ENCODE measurements at places on chromosomes 16 and 17. TPM values are rescaled to one million over a fixed set of nuclear protein-coding genes. Genes with fewer than 3 reads are reported as not detected.

The SPNS2 gene
- total RNA-seq: 12.2 TPM

The SGF29 gene
- total RNA-seq: 24.7 TPM

The TP53TG3F gene
- not detected for total RNA-seq

DNA sequence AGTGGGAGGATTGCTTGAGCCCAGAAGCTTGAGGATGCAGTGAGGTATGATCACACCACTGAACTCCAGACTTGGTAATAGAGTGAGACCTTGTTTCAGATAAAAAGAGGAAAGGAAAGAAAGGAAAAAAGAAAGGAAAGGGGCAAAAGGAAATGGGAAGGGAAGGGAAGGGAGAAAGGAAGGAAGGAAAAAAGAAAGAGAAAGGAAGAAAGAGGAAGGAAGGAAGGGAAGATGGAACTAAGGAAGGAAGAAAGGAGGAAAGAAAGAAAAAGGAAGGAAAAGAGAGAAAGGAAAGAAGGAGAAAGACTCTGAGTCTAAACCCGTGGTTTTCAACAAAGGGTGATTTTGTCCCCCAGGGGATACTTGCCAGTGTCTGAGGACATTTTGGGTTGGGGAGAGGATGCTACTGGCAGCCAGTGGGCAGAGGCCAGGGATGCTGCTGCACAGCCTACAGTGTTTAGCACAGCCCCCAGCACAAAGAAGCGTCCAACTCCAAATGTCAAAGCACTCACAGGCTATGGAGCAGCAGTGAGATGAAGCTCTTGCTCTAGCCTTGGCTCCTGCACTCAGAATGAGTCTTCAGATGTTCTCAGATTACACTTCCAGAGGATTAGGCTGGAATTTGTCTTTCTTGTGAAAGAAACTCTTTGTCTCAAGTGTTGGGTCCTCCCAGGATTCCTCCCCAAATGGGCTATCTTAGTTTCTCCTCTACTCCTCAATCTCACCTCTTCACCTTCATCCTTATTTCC, 64.2 kb downstream of the BMERB1 start:
- no peak overlapping the region for H3K27ac ChIP-seq
- no peak overlapping the region for H3K4me3 ChIP-seq
- peaks cover 53% of the 10 kb centered on the region for H3K27me3 ChIP-seq
- no peaks in the 10 kb centered on the region for H3K36me3 ChIP-seq

DNA sequence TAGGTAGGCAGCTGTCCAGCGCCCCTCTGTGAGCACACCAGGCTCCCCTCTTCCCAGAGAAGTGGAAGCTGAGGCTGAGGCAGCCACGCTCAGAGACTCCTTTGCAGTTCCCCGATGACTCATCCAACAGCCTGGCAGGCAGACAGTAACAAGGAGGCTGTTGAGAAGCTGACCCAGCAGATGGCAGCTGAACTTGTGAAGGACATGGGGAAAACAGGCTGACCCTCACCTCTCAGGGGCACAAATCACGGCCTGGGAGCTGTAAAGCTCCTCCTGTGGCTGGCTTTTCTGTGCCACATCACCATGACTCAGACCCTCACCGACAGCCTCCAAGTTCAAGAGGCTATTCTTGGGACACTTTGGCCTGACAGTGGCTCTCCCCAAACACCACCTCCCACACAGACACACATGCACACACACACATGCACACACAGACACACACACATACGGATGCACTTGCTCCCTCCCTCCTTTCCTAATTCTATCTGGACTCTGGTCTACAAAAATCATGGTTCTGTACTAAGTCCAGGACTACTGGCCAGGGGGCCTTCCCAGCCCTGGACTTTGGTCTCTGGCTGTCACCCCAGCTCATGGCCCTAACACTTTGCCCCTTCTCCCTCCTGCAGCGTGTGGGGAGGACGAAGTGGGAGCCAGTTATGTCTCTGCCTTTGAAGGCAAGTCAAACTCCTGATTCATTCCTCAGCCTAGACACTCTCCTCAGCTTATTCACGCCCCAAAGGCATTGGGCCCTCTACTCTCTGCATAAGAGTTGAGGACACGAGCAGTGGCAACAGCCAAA, 23.2 kb downstream of the MAP3K14 start:
- H3K36me3 ChIP-seq: peaks cover 4% of the 10 kb centered on the region
- H3K4me3 ChIP-seq: no peak overlapping the region
- H3K27me3 ChIP-seq: no peaks in the 10 kb centered on the region
- H3K4me1 ChIP-seq: peaks cover 35% of the 10 kb centered on the region

- no peak for DNase-seq
- no peaks in the 10 kb centered on the region for H3K36me3 ChIP-seq
- no peak overlapping the region for H3K27ac ChIP-seq
- peaks cover 9% of the 10 kb centered on the region for H3K4me1 ChIP-seq
- H3K27me3 ChIP-seq: peaks cover 3% of the 10 kb centered on the region
Measured at GRCh38 chr17:21100636-21101035, 26.1 kb upstream of the DHRS7B start.

GRCh38 chr16:83727751-83728352, 79.9 kb upstream of the HSBP1 start:
- H3K4me3 ChIP-seq: no peak overlapping the region
- H3K36me3 ChIP-seq: no peaks in the 10 kb centered on the region
- H3K27me3 ChIP-seq: no peaks in the 10 kb centered on the region
- H3K27ac ChIP-seq: no peak overlapping the region

DNA sequence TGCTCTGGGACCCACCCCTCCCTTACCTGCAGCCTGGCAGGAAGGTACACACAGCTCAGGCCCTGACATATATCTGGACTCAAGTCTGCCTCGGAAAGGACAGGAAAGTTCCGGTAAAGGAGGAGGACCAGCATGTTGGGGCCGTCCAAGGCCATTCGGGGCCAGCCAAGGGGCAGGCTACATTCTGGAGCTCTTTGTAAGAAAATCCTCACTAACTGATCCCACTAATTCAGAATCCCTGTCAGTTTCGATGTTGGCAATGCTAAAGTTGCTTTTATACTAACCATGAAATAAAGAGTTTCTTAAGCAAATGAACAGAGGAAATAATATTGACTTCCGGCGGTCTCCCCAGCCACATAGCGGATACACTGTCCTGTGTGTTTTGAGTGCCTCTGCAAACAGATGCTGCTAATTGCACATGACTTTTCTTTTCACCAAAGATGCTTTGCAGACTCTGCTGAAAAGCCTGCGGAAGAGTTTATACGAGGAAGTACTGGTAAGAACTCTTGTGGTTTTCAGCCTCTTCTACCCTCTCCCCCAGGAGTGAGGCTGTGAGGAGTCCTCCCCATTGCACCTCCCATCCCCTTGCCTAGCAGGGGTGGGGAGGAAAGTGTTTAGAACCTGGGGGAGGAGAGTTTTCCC, 54.8 kb downstream of the PLXDC1 start:
- no peak for DNase-seq
- peak overlapping the region; percentile 27 for H3K27ac ChIP-seq
- peaks cover 11% of the 10 kb centered on the region for H3K27me3 ChIP-seq
- no peaks in the 10 kb centered on the region for H3K36me3 ChIP-seq
- peaks cover 43% of the 10 kb centered on the region for H3K4me1 ChIP-seq

DNA sequence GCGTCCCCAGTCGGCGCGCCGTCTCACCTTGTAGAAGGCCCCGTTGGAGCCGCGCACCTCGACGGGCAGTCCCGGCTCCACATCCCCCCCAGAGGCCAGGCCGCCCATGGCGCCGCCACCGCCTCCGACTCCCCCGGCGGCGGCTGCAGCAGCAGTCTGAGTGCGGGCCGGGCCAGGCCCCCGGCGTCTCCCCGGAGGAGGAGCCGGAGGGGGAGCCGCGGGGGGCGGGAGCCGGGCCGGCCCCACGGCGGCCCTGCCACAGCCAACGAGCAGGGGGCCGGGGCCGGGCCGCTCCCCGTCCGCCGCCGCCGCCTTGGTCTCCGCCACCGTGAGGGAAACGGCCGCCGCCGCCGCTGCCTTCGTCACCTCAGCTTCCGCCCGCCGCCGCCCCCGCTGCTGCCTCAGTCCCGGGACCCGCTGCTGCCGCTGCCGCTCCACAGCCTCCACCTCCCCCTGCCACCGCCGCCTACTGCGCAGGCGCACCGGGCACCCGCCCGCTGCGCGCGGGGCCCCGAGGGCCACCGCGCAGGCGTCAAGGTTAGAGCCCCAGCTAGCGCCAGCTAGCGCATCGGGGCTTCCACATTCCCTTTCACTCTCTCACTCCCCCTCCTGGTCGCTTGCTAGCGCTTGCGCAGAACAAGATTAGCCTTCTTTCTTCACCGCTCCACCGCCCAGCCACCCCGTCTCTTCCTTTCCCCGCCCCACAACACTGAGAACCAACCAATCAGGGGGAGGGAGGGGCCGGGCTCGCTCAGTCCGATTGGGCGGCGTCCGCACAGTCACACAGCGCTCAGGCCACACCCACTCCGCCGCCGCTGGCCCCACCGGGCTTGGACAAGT, at the start of gene FXR2:
TSS of gene FXR2 (minus strand) at position 473 of the 840 bp plus-strand sequence. CDS start at position 108, 365 bp downstream.
- H3K27me3 ChIP-seq: no peaks in the 10 kb centered on the region
- H3K36me3 ChIP-seq: peaks cover 3% of the 10 kb centered on the region
- peak within 1 kb of the TSS; percentile 94 for H3K27ac ChIP-seq
- peaks cover 35% of the 10 kb centered on the region for H3K4me1 ChIP-seq

GRCh38 chr16:73289232-73289631, 241.3 kb upstream of the ZFHX3 start:
- H3K4me3 ChIP-seq: no peak overlapping the region
- peaks cover 6% of the 10 kb centered on the region for H3K27me3 ChIP-seq
- H3K36me3 ChIP-seq: no peaks in the 10 kb centered on the region
- no peak for DNase-seq
- H3K4me1 ChIP-seq: peaks cover 6% of the 10 kb centered on the region

DNA sequence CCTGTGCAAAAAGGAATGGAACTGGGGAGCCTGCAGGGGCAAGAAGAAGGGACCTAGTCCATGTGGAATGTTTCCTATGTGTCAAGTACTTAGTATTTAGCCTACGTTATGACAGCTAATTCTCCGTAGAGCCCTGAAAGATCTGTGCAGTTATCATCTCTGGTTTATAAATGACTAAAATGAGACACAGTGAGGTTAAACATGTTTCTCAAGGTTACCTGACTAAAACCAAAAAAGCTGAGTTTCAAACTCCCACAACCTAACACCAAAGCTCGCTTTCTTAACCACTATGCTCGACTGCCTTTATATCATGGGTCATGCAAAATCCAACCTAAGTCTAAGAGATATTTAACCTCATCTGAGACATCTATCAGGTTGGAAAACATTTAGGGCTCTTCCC, 53.3 kb upstream of the CCL2 start:
- peaks cover 6% of the 10 kb centered on the region for H3K4me1 ChIP-seq
- no peaks in the 10 kb centered on the region for H3K36me3 ChIP-seq
- H3K27ac ChIP-seq: no peak overlapping the region
- no peak overlapping the region for H3K4me3 ChIP-seq
- H3K27me3 ChIP-seq: peaks cover 44% of the 10 kb centered on the region
- no peak for DNase-seq

DNA sequence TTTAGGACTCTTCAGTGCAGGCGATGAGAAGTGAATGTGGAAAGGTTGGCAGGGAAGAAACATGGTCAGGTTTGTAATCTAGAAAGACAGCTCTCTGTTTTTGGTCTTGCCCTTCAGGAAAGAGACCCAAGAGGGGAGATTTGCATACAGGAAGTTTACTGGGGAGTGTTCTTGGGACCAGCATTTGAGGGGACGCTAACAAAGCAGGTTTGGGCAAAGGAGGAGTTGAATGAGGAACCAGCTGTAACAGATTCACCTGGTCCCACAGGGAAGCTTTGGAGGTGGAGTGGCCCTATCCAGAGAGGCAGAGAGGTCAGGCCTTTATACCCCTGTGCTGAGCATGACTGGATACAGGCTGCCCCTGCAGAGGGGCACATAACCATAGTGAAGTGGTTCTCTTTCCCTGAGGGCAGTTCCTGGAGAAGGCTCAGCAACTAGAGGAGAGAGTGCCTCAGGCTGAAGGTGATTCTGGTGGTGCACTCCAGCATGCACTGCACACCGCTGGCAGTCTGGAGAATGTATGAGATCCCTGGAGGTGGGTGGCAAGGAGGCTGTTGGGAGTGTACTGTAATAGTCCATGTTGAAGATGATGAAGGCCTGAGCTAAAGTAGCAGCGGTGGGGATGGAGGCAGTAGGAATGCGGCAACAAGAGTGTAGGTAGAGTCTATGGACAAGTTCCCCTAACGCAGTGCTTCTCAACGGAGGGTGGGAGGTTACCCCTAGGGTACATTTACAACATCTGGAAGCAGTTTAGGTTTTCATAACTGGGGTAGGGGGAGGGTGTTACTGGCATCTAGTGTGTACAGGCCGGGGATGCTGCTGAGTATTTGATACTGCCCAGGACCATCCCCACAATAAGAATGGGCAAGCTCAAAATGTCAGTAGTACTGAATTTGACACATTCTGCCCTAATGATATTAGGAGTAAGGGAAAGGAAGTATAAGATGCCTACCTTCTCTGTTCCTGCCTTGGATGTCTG, 37.2 kb downstream of the MAP2K6 start:
- H3K4me1 ChIP-seq: peaks cover 8% of the 10 kb centered on the region
- peaks cover 3% of the 10 kb centered on the region for H3K36me3 ChIP-seq
- no peaks in the 10 kb centered on the region for H3K27me3 ChIP-seq

DNA sequence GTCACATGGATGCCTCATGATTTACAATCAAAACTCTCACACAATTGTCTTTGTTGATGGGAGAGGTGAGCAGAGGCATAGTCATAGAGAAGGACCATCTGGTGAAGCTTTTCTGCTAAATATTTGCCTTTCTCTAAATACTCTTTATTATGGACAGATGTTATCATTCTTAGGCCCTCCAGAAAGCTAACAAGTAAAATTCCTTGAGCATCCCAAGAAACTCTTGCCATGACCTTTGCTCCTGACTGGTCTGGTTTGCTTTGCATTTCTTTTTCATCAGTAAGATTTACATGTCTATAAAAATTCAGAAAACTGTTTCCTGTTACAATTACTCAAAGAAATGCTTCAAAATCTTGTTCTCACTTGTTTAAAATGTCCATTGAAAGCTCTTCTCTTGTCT, 1336.6 kb upstream of the CDH8 start:
- H3K27me3 ChIP-seq: no peaks in the 10 kb centered on the region
- no peak overlapping the region for H3K27ac ChIP-seq
- H3K4me1 ChIP-seq: no peaks in the 10 kb centered on the region

DNA sequence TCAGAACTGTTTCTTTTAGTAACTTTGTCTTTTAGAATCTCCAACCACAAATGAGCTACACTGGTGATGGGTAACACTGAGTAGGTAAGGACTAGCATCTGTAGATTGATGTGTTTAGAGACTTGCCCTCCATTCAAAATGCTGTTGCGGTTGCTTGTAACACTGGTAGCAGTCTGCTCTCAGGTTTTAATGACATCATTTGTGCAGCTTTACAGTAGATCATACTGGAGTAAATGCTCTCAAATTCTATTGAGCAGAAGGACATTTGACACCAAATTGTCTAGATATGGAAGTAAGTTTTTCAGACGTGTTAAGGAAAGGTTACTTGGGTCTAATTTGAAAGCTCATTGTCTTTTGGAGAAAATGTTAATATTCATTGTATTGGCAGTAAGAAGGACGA, 98.8 kb downstream of the NLK start:
- H3K27ac ChIP-seq: no peak overlapping the region
- H3K27me3 ChIP-seq: no peaks in the 10 kb centered on the region
- no peak overlapping the region for H3K4me3 ChIP-seq
- peaks cover 8% of the 10 kb centered on the region for H3K4me1 ChIP-seq
- no peak for DNase-seq
- peaks cover 2% of the 10 kb centered on the region for H3K36me3 ChIP-seq

GRCh38 chr16:54630284-54630967, 300.2 kb upstream of the IRX5 start:
- no peaks in the 10 kb centered on the region for H3K36me3 ChIP-seq
- peaks cover 17% of the 10 kb centered on the region for H3K27me3 ChIP-seq
- DNase-seq: no peak
- H3K4me1 ChIP-seq: peaks cover 36% of the 10 kb centered on the region
- H3K4me3 ChIP-seq: no peak overlapping the region

All from mesothelial cell of epicardium (in vitro differentiated cells).